ENCODE measurements at places on chromosomes 5 and 9.

GRCh38 chr5:138632900-138633489, 57.8 kb upstream of the HSPA9 start:
- peak; percentile 65 for DNase-seq

DNA sequence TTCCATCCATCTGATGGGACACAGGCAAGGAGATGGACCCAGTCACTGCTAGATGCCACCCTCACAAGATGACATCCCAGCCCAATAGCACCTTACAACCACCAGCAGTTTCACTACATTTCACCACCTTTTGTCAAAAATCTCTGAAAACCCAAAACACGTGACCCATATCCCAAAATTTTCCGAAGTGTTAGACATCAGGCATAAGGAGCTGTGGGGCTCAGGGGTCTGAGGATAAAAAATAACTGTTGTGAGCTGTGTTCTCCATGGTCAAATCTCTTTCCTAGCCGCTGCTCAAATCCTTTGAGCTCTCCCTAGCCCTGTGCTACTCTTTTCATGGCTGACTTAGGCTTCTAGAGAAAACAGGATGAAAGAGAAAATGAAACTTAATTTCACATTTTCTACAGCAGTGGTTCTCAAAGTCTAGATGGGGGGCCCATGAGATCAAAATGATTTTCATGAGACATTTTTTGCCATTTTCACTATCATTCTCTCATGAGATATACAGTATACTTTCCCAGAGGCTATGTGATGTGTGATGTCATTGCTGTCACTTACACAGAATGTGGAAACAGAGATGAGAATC, 40.7 kb downstream of the TIMD4 start:
- DNase-seq = no peak

- no peak for DNase-seq
Measured at GRCh38 chr5:138725153-138725817, 27.9 kb upstream of the CTNNA1 start.

GRCh38 chr9:128420651-128421481, at the start of gene CERCAM:
Gene CERCAM (plus strand): TSS chr9:128420857. CDS start chr9:128420878, 21 bp downstream.
- peak; percentile 53 for DNase-seq

- no peak for DNase-seq
Measured at GRCh38 chr5:56523790-56524575, 290.9 kb upstream of the ANKRD55 start.

DNA sequence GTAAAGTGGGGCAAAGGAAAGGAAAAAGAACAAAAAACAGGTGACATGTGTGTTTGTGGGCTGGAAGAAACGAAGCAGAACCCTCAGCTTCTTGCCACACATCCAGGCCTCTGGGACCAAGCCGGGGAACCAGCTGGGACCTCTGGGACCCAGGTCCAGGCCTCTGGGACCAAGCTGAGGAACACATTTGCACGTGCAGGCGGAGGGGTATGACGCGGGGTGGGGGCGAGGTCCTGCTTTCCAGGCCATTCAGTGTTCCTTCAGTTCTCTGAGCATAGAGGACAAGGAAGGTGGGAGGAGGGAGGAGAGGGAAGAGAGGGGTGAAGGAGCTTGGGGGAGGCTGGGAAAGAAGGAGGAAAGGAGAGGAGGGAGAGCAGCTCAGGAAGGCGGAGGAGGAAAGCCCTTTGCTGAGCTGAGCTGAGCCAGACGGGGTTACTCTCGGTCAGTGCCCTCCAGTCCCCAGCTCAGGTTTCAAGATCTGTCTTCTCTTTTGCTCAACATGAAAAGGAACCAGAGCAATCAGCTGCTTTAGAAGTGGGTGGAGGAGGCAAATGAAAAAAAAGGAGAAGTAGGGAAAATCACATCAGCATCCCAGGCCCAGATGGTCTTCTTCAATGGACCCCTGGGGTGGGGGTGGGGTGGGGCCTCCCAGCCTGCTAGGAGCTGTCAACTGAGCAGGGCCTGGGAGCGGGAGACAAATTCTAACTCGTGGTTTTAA, 59.1 kb downstream of the ABCA1 start:
- DNase-seq = peak; percentile 26

DNA sequence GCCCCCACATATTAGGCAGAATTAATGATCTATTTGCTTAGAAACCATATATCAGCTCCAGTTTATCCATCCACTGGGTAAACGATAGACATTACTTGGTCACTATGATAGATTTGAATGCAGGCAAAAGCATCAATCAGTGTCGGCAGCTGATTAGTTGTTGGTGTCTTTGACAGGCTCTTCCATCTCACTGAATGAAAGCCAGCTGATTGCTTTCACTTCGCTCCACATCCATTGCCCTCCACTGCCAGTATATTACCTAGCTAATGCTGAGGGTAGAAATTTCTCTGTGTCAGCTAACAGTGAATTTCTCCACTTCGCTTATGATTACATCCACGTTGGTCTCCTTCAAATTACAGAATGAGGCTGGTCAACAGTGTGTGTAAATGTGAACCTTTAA, 821.3 kb upstream of the TYRP1 start:
- DNase-seq = no peak

- no peak for DNase-seq
Measured at GRCh38 chr5:154132718-154133307, 57.7 kb upstream of the GALNT10 start.

GRCh38 chr5:8068078-8068477, 199.1 kb downstream of the MTRR start:
- DNase-seq = no peak

- DNase-seq = no peak
Measured at GRCh38 chr9:84404095-84404686, 63.6 kb upstream of the SLC28A3 start.

GRCh38 chr9:6090277-6091210, 75.1 kb upstream of the RANBP6 start:
- no peak for DNase-seq

DNA sequence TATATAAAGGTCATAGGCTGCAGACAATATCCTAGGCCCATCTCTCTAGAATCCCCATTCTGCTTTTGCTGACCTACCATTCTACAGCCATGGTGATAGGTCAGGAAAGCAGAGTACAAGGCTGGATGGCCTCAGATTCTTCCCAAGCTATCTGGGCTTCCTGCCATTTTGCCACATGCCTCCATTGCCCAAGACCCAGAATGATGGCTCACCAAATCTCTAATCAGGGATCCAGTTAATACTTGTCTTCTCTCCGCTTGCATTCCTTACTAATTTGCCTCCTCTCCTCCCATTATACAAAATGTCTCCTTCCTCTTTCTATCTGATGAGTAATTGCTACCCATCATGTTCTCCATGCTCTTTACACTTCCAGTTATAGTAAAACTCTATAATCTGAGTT, 22.7 kb upstream of the NDUFS4 start:
- DNase-seq = no peak

DNA sequence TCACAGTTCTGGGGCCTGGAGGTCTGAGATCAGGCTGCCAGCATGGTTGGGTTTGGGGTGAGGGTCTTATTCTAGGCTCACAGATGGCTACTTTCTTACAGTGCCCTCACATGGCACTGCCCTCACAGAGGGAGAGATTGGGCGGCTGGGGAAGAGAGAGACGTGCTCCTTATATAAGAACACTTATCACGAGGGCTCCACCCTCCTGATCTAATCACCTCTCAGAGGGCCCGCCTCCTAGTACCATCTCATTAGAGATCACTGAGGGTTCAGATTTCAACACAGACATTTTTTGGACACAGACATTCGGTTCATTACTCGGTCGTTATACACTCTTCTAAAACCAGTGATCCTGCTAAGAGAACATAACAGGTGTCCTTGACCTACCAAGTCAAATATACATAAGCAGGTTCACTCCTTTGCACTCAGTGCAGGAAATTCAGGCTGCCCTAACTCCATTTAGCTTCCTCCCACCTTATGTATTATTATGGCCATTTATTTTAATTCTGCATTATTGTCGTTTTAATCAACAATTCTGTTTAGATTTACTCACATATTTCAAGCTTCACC, 121.7 kb downstream of the ICE1 start:
- DNase-seq = no peak

DNA sequence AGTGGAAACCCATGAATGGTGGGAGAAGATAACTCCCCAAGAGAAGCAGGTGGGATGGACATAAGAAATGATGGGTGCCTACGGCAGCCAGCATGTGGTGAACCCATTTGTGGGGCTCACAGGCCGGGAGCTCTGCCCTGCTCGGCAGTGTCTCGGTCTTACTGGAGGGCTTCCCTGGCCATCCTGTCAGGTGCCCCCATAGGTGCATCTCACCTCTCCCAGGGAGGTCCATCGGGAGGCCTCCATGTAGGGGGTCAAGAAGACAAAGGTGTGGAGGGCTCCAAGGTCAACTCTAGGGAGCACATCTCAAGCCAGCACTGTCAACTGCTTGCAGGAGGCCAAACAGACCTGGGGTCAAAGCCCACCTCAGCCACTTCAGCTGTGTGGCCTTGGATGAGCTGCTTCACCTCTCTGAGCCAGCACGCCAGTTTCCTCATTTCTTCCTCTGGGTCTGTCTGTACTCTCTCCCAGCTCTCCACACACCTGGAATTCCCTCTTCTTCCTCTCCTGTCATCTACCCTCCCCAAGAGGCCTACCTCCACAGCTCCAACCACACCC, 10.5 kb upstream of the ADGRD2 start:
- DNase-seq = no peak

GRCh38 chr9:4774209-4774608, 18.5 kb upstream of the RCL1 start:
- DNase-seq = no peak

GRCh38 chr5:73768-74502, 18.0 kb upstream of the PLEKHG4B start:
- no peak for DNase-seq

DNA sequence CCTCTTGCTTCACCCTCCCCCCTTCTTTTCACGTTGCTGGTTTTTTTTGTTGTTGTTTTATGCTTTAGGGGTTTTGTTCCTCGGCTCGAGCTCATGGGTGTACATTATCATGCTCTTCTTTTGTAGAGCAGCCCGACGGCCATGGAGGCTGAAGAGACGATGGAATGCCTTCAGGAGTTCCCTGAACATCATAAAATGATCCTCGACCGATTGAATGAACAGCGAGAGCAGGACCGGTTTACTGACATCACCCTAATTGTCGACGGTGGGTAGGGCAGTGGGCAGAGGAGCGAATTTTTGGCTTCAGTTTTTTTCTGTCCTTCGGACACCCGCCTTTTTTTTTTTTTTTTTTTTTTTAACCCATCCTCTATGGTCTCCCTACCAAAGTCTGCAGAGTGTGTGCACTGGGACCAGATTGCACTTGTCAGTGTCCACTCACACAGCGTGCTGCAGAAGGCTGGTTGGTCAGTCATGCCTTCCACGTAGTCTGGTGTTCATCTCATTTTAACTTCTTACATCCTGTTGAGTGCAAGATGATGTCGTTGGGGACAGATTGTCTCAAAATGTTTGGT, 1.3 kb downstream of the ZNF131 start:
- no peak for DNase-seq

GRCh38 chr9:84490206-84490841, 149.8 kb upstream of the SLC28A3 start:
- DNase-seq = no peak

- DNase-seq = no peak
Measured at GRCh38 chr9:1024112-1024511, 26.0 kb upstream of the DMRT2 start.

DNA sequence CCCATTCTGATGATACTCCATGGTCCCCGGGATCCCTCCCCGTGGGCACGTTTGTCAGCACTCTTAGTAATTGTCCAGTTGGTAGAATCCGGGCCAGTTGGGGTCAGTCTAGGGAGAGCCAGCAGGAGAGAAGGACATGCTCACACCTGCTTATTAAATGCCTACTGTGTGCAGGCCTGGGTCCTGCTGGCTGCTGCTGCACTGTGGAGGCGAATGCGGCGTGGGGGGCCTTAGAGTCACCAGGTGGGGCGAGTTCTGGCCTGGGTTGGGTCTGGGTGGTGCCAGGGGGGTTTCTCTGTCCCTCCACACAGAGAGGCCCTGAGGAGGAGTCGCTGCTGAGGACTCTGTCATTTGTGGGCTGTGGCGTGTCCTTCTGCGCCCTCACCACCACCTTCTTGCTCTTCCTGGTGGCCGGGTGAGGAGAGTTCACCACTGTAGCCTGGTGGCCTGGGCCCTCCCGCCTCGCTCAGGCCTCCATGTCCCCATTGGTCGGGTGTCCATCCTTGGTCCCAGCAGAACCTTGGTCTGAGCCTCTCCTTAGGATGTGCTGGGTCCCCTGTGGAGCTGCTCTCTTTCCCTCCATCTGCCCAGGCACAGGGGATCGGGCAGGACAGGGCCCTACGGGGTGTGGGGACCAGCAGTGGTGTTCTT, 17.3 kb downstream of the ADGRD2 start:
- DNase-seq = no peak

- DNase-seq = peak; percentile 9
Measured at GRCh38 chr5:132877938-132878337, 4.5 kb downstream of the LEAP2 start.

DNA sequence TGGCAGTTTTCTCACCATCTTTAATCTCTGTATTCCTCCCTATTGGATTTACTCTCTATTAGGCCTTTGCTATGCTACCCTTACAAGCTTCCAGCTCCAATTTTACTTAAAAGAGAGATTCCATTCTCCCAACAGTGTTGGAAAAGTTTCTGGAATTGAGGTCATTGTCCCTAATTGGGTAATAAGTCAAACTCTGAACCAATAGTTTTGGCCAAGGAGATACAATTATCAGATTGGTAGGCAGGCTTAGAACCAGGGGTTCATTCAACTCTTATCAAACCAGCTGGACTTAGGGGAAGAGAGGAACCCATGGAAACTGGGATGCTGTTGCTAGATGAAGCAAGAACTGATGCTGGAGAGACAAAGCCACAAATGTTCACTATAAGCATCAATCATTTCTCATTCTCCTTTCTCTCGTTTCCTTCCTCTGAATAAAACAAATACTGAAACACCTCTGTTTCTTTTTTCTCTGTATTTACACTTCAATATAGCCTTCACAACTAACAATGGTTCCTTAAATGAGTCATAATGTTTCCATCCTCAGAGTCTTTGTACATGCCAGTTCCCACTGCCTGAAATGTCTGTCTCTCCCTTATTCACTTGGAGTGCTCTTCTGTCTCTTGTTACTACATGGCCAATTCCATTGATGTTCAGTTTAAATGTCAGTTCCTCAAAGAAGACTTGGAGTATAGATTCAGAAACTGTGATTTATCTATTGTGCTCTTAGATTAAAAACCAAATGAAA, 587.3 kb downstream of the GABRG2 start:
- DNase-seq = no peak

DNA sequence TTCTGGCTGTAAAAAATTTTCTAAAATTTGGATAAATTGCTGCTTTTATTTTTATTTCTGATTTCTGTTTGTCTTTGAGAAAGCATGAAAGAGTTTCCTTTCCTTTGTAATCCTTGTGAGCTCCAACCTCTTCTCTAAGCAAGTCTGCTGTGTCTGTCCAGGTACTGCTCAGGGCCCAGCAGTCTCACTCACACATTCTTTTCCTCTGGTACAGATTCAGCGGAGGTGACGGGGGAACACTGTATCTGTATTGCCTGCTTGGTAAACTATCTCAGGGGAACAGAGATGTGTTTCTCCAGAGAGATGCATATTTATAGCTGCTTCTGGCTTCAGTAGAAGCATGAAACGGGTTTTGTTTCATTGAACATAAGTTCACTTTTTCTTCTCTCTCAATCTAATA, 60.5 kb downstream of the NUP214 start:
- no peak for DNase-seq

DNA sequence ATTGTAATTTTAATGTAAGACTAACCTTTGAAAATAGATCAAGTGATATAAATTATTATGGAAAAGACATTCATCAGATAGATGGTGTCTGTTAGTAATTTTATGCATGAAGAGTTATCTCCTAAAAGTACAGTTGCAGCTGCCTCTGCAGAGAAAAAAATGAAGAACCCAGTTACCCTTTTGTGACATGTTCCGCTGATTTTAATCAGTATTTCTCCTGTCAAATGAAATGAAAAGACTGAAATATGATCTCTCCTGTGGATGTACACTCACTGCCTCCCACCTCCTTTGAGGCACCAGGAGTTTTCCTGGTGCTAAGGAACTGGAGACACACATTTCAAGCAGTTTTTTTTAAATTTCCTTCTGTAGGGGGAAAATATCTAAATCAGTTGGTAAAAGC, 277.4 kb downstream of the KIF4B start:
- no peak for DNase-seq
